ENCODE measurements at places on chromosomes 3 and 15.

DNA sequence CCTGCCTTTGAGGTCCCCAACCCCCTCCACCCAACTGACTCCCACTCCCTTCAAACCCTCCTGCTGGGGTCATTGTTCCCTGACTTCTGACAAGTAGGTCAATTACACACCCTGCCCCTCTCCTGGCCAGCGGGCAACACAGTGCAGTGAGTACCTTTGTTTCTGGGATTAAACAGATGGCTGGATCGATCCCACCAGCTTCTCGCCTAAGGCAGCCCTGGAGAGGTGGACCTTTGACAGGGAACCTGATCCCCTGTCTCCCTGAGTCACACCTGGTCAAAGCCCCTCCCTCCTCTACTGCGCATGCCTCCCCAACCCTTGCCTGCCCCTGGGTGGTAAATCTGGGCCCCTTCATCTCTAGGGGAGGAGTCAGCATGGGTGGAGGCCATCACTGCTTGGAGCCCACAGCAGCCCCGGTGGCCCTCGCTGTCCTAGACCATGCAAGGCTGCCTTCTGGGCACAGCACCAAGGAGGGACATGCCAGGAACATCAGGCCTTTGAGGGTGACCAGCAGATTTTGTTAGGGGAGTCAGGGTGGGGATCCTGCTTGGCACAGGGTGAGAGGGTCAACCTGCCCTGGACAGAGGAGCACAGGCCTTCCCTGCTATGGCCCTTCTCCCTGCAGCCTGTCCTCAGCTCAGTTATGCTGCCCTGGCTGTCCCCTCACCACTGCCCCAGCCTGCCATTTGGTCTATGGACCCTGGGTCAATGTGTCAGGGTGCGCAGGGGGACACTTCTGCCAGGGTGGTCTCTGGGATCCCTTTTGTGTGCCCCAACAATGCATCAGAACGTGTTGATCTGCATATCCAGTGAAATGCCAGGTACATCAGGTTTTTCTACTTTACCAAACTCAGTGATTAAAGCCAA is 9.8 kb upstream of the PRR23E start:
- no peak for DNase-seq

- DNase-seq: peak; percentile 70
Measured at GRCh38 chr15:70284438-70285214, 186.9 kb upstream of the TLE3 start.

GRCh38 chr3:173750095-173750494 is 352.6 kb downstream of the NLGN1 start:
- DNase-seq: no peak

- DNase-seq: peak; percentile 82
Measured at GRCh38 chr3:23055733-23056376, 147.3 kb upstream of the UBE2E2 start.

- DNase-seq: peak; percentile 79
Measured at GRCh38 chr15:41928637-41929620, 35.1 kb upstream of the SPTBN5 start.

- DNase-seq: peak; percentile 59
Measured at GRCh38 chr3:11720304-11720898, 76.7 kb upstream of the VGLL4 start.

DNA sequence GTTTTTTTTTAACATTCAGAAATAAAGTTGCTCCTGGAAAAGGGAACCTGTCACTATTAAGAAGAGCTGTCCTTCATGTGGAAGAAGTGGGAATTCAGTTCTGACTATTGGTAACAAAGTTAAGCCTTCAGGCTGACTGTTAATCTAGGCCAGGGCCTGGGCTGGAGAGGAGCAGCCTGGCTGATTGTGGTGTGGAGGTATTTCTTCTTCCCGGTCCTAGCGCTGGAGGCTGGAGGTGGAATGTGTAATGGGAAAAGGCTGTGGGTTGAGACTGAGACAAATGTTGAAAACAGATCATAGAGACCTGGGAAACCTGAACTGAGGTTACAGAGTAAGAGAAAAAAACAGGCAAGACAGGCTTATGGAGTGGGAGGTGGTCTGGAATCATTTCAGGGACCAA is 23.8 kb upstream of the SH3BP5 start:
- DNase-seq: peak; percentile 13

- no peak for DNase-seq
Measured at GRCh38 chr3:14428087-14429033, 26.0 kb downstream of the SLC6A6 start.

DNA sequence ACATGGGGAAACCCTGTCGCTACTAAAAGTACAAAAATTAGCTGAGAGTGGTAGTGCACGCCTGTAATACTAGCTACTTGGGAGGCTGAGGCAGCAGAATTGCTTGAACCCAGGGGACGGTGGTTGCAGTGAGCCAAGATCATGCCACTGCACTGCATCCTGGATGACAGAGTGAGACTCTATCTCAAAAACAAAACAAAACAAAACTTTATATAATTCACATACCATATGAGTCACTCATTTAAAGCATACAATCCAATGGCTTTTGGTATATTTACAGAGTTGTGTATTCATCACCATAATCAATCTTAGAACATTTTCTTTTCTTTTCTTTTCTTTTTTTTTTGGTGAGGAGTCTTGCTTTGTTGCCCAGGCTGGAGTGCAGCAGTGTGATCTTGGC is 8.7 kb downstream of the PXK start:
- DNase-seq: no peak

GRCh38 chr3:59116233-59116537 is 66.4 kb upstream of the CFAP20DC start:
- DNase-seq: no peak

DNA sequence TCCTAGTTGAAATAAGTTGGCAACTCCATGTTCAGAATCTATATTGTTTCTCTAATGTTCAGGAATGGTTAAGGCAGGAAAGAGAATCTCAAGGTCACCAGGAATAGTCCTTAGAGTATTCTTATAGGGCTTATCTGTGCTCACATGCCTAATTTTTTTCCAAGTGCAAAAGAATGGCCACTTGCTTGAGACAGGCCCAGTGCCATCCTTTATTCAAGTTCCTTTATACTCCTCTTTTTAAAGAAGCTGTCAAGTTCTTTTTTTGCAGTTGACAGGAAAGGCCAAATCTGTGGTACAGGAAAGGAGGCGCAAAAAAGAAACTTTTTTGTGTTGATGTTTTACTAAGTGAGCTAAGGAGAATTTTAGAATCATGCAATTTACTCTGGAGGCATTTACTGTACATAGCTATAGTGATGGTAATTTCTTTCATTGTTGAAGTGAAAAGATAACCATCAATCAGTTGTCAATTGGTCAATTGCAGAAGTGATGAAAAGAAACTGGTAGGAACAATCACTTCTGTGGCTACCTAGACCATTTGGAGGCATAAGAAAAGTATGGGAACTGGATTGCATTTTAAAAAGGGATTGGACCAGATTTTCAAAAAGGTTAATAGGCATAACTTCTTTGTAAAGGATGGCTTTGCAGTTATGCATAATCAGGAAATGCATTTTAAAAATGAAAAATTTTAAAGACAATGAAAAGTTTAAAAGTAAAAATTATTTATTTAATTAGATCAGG is 102.5 kb upstream of the SOX2 start:
- no peak for DNase-seq
